Spleen (tissue), 13 donors: ENCODE measurements at places on chromosomes 16 and 17. TPM values are rescaled to one million over a fixed set of nuclear protein-coding genes. Genes with fewer than 3 reads are reported as not detected.

ABCA3 gene
- polyA plus RNA-seq: 5.5 TPM

GRCh38 chr16:83137894-83138293 is 511.1 kb downstream of the CDH13 start:
- DNase-seq: no peak
- H3K4me1 ChIP-seq: no peaks in the 10 kb centered on the region
- H3K4me3 ChIP-seq: no peak overlapping the region
- no peak overlapping the region for H3K27ac ChIP-seq
- no peaks in the 10 kb centered on the region for H3K36me3 ChIP-seq

DNA sequence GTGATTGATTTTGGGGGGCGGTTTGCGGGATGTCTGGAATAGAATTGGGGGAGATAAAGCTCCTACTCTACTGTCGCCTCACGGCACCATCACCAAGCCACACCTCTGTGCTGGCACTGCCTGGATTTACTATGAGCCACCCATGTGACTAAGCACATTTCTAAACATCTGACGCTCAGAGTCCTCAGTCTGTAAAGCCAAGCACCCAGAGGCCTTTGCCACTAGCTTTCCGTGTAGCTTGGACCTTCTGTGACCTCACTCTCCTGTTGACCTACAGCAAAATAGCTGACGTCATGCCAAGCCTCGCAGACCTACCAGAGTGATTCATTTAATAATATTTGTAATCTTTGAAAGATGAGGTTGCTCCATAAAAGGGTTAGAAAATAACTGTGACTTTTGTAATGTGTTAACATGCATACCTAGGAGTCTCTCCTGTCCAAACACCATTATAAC is 38.5 kb upstream of the MYOCD start:
- DNase-seq: no peak
- H3K36me3 ChIP-seq: no peaks in the 10 kb centered on the region
- no peak overlapping the region for H3K4me3 ChIP-seq
- no peaks in the 10 kb centered on the region for H3K27me3 ChIP-seq
- H3K27ac ChIP-seq: no peak overlapping the region

PTX4 gene
- 0.03 TPM for polyA plus RNA-seq

GPR142 gene
- 0.09 TPM for polyA plus RNA-seq

SCNN1B gene
- polyA plus RNA-seq: 0.80 TPM

TXNDC11 gene
- 28.3 TPM for polyA plus RNA-seq

- H3K4me1 ChIP-seq: no peaks in the 10 kb centered on the region
- peak; percentile 13 for DNase-seq
- no peak overlapping the region for H3K4me3 ChIP-seq
Observed at GRCh38 chr16:33059206-33059605, 134.8 kb upstream of the TP53TG3C start.

HBA1 gene
- 77.8 TPM for polyA plus RNA-seq
